GM23248 (cell line): ENCODE measurements at places on chromosomes 1 and 21.

DNA sequence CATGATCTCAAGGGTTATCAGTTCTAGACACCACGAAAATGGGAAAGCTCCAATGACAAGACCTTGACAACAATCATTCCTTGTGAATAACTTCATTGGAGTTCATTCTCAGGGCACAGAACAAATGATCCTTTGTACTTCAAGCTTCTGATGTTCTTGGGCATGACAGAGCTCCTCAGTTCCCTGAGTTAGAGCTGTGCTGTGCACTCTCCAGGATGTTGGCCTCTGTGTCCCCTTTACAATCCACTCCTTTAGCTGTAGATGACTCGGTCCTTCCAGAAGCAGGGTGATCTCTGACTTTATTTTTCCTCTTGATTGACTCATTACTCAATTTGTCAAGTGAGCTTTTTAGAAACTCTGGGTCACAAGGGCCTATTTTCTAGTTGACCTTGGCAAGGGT, 3.9 kb upstream of the FAM78B start:
- no peak for DNase-seq

GRCh38 chr1:54114001-54114400, 38.8 kb downstream of the CDCP2 start:
- no peak for DNase-seq

DNA sequence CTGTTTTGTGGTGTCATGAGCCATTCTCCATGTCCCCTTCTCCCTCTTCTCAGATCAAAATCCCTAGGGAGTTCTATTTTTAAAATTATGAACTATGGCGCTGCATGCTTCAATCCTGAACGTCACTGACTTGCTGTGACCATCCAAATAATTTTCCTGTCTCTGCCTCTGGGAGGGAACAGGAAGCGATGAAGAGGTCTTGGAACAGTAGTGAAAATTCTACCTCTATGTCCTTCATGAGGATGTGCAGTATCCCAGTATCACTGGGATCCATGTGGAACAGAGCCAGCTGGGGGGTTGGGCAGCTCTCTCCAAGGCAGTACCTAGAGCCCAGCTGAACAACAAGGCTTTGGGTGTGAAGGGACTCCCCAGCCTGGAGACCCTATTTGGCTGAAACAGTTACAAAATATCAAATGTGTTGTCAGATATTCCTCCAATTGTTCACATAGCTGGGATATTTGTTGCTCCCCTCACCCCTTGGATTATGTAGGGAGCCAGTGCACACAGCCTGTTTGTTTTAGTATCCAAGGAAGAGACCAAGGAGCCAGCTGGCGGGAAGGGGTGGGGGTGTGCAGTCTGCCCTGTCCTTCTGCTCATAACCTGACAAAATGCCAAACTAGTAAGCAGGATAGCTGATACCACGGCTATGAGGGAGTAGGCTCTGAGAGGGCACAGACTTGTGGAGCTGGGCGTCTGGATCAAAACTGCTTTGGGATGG, 7.6 kb downstream of the DCLRE1B start:
- peak; percentile 67 for DNase-seq

DNA sequence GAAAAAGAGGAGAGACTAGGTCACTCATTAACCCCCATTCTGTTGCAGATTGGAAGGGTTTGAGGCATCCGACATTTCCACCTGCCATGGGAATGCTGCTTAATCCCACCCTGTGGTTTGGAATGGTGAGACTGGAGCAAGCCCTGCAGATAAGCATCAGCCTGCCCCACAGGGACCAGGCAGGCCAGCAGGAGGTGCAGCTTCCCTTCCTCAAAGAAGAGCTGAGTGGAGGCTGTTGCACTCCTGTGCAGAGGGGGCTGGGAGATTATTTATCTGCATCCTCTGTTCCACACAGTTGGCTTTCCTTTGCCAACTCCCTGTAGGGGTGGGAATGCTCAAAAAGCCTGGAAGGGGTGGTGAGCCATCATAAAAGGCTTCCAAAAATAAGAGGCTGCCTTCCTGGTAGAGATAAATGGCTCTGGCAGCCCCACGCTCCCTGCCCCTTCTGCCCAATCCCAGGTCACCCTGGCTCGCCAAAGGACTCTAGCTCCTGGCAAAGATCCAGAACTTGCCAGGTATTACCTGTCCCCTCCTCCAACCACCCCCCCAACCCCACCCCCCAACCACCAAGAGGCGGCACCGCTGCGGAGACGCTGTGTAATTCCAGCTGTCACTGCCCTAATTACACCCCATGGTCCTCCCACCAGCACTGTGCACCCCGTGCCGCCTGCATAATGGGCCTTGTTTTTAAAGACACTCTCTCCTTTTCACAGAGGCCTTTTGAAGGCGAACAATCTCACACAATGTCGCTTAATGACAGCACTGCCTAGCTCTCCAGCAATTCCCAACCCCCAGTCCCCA, 83.0 kb upstream of the ZC3H12A start:
- DNase-seq, result no peak

DNA sequence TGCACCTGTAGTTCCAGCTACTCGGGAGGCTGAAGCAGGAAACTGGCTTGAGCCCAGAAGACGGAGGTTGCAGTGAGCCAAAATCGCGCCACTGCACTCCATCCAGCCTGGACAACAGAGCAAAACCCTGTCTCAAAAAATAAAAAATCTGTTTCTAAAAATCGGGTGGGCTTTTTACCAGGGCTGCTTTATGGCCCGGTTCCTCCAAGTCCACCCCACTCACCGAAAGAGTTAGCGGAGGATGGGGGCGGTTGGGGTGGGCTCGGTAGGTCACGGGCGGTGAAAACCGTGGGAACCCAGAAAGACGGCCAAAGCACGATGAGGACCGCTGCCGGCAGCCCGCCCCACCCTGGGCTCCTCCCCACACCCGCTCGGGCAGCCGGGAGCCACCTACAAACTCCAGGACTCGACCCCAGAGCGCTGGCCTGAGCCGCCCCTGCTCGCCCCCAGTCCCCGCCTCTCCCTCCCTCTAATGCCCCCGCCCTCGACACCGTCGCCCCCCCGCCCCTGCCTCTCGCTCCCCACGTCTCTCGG, 846 bp upstream of the PER3 start:
- DNase-seq, result peak; percentile 74

GRCh38 chr21:25901330-25901979, 166.7 kb downstream of the GABPA start:
- peak; percentile 49 for DNase-seq

- no peak for DNase-seq
Observed at GRCh38 chr1:19529664-19530063, 44.3 kb upstream of the CAPZB start.

DNA sequence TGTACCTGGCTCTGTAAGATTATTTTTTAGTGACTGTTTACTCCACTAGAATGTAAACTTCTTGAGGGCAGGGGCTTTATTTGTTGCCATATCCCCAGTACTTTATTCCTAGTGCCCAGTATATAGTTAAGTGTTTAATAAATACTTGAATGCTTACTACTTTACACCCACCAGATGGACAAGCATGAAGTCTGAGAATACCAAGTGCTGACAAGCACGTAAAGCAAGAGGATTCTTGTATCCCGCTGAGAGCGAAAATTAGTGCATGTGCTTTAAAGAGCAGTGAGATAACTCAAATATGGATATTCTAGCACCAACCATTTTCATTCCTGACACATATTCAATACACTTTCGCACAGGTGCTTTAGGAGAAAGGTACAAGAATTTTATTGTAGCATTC, 1.5 kb upstream of the SCCPDH start:
- DNase-seq, result no peak

DNA sequence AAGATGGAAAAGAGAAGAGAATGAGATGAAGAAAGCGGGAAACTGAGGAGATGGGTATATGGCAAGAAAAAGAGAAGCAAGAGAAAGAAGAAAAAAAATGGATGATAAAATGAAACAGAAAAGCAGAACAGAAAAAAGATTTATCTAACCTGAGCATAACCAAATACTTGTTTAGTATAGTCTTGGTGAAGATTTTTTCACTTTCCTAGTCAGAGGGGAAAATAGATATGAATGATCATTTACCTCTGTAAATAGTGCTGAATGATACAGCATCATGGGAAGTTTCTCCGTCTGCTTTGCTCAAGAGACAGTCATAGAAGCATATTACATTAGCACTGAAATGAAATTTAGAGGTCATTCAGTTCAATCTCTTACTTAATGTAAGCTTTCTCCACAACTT, 36.1 kb upstream of the PLPPR4 start:
- DNase-seq, result no peak

GRCh38 chr1:39984951-39985350, 30.0 kb downstream of the MFSD2A start:
- no peak for DNase-seq

DNA sequence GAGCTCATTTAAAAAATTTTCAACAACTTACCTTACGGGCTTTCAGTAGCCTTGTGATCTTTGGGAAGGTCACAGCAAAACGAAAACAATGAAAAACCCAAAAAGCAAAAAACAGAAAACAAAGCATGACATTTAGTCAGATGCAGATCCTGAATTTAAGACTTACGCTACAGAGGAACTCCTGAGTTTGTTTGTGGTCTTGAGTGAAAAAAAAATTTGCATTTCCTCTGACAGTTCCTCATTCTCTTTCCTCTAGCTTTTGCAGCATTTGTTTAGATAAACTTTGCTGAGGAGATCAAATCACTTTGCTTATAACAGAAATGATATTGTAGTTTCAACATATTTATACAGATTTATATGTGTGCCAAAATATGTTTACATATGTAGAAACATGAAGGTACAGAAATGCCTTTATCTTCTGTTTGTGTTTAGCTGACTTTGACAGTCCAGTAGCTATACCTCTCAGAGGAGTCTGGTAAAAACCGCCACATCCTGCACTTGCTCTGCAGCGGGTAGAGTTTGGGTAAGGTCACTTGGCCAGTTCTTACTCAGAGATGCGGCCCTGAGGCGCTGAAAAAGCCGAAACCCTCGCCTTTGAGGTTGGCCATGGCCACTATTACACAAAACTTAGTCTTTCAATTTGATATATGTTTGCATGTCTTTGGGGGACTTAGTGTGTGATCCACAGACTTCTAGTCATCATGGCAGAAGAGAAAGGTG, 142.5 kb downstream of the TNR start:
- no peak for DNase-seq

DNA sequence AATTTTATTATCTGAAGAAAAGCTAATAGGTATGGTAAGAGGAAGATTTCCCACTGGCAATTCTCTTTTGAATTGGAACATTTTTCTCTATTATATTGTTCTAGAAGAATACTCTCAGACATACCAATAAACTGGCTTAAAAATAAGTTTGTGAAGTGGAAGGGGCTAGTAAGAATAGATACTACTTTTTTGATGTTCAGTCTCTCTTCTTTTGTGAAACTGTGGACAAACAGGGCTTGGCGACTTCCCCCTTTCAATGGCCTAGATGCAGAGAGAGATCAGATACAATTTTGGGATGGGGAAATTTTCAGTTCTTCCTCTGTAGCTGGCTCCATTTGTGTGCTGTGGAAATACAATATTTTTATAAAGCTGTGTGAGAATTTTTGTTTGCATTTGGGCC, 2.5 kb downstream of the PBX1 start:
- DNase-seq, result peak; percentile 44

DNA sequence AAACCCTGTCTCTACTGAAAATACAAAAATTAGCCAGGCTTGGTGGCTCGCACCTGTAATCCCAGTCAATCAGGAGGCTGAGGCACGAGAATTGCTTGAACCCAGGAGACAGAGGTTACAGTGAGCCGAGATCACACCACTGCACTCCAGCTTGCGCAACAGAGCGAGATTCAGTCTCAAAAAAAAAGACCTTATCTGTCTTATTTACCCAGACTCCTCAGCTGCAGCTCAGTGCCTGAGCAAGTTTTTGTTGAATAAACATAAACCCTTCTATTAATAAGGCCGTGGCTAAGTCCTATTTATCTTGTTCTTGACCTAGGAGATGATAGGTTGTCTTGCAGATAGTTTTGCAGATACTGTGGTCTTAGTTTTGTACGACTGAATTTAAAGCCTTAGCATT, 136.4 kb upstream of the TMEM51 start:
- no peak for DNase-seq

- peak; percentile 52 for DNase-seq
Observed at GRCh38 chr1:151058692-151059091, 730 bp downstream of the CDC42SE1 start.

GRCh38 chr1:201490708-201491131, 16.2 kb downstream of the CSRP1 start:
- DNase-seq, result no peak

DNA sequence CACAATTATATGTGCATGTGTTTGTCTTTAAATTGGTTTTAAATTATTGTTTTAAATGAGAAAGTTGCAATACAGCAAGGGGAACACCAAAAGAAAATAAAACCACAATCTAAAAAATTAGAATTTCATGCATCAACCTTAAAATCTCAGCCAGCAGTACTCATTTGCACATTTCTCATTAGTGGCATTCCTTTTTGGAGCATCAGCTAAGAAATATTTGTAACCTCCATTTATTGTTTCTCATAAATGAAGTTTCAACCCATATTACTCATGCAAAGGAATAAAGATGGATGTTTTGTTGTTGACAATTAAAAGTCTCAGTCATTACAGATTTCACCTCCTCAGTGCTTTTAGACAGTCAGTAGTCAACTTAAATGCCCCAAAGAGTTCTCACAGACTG, 160.1 kb downstream of the TBX15 start:
- no peak for DNase-seq

DNA sequence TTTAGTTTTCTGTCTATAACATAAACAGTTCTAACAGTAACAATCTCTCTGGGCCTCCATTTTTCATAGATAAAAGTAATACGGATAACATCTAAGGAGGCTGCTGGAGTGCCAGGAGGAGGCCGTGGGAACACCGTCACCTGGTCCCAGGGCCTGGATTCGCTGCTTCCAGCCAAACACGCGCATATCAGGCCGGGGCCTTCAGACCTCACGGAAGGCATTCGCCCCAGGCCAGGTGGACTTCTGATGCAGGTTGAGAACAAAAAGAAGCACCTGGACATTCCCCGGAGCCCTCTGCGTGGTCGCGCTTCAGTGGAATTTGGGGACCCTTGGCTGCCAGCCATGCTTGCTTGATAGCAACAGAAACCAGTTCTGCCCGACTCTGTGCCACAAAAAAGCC, 113.1 kb upstream of the GUCA2B start:
- no peak for DNase-seq

DNA sequence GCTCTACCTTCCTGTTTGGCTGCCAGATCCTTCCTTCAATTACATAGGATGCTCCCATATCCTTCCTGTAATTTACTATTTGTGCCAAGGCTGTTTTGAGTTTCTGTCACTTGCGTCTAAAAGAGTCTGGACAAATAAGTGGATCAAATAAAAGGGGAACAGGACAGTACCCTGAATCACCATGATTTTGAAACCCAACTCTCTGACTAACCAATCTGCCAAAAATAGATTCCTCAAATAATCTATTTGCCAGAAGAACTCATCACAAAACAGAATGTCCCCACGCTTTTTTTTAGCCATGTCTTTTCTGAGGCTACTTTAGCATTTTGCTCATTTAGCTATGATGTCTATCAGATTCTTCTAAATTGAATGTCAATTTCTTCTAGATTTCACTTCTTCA, 392.6 kb downstream of the NTNG1 start:
- peak; percentile 56 for DNase-seq
